ENCODE measurements at places on chromosomes 7 and 10. TPM values are rescaled to one million over a fixed set of nuclear protein-coding genes. Genes with fewer than 3 reads are reported as not detected.

DNA sequence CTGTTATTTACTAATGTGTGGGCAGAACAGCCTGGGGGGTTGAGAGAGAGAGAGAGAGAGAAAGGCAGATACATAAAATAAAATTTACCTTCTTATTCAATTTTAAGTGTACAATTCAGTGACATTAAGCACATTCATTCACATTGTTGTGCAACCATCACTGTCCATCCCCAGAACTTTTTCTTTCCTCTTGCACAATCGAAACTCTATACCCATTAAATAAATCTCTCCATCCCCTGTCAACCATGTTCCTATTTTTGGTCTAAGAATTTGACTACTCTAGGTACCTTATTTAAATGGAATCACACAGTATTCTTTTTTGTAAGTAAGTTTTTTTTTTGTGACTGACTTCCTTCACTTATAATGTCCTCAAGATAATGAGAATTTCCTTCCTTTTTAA is 181.6 kb downstream of the SND1 start:
- no peaks in the 10 kb centered on the region for H3K27me3 ChIP-seq
- H3K36me3 ChIP-seq, result no peaks in the 10 kb centered on the region
- no peak for DNase-seq
- H3K27ac ChIP-seq, result no peak overlapping the region
- no peaks in the 10 kb centered on the region for H3K4me1 ChIP-seq

The BICC1 gene
- not detected for total RNA-seq

GRCh38 chr7:16484453-16485158 is 19.1 kb upstream of the SOSTDC1 start:
- no peak overlapping the region for H3K27ac ChIP-seq
- no peaks in the 10 kb centered on the region for H3K27me3 ChIP-seq
- no peaks in the 10 kb centered on the region for H3K36me3 ChIP-seq

The TMEM225B gene
- 1.0 TPM for total RNA-seq

DNA sequence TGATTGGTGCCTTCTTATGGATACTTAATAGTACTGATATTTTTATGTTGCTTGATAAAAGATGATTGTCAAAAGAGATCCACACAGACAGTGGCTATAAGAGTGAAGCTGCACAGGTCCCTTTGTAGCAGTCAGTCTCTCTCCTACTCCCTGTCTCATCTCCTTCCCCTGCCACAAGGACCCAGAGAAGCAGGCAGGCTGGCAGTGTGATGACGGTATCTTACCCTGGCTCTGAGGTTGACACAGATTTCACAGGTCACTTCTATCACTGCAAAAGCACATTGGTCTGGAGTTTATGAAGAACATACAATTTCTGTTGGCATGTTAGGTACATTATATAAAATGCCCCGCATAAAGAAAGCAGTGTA is 64.4 kb upstream of the AHR start:
- DNase-seq, result peak; percentile 30
- H3K4me1 ChIP-seq, result peaks cover 10% of the 10 kb centered on the region
- H3K27me3 ChIP-seq, result no peaks in the 10 kb centered on the region
- peak overlapping the region; percentile 22 for H3K4me3 ChIP-seq
- no peaks in the 10 kb centered on the region for H3K36me3 ChIP-seq

GRCh38 chr10:4307910-4308309 is 518.1 kb upstream of the AKR1E2 start:
- H3K27me3 ChIP-seq, result no peaks in the 10 kb centered on the region
- no peaks in the 10 kb centered on the region for H3K36me3 ChIP-seq
- no peak overlapping the region for H3K27ac ChIP-seq
- no peak overlapping the region for H3K4me3 ChIP-seq
- no peaks in the 10 kb centered on the region for H3K4me1 ChIP-seq

- peak overlapping the region; percentile 85 for H3K4me3 ChIP-seq
- H3K36me3 ChIP-seq, result no peaks in the 10 kb centered on the region
- DNase-seq, result peak; percentile 58
- H3K27ac ChIP-seq, result peak overlapping the region; percentile 61
- peaks cover 39% of the 10 kb centered on the region for H3K4me1 ChIP-seq
Observed at GRCh38 chr10:110009736-110010475, 2.1 kb downstream of the ADD3 start.

- no peak overlapping the region for H3K27ac ChIP-seq
- H3K36me3 ChIP-seq, result no peaks in the 10 kb centered on the region
- no peak for DNase-seq
- no peak overlapping the region for H3K4me3 ChIP-seq
Observed at GRCh38 chr7:155281398-155281969, 16.2 kb upstream of the INSIG1 start.

- peak; percentile 23 for DNase-seq
- H3K4me1 ChIP-seq, result peaks cover 2% of the 10 kb centered on the region
- H3K4me3 ChIP-seq, result no peak overlapping the region
- no peaks in the 10 kb centered on the region for H3K27me3 ChIP-seq
Observed at GRCh38 chr7:151115121-151115835, 29.0 kb downstream of the AGAP3 start.

GRCh38 chr10:78278058-78278404 is 244.4 kb downstream of the RPS24 start:
- no peak overlapping the region for H3K27ac ChIP-seq
- no peaks in the 10 kb centered on the region for H3K36me3 ChIP-seq
- no peak overlapping the region for H3K4me3 ChIP-seq
- no peak for DNase-seq

The CDC14C gene
- not detected for total RNA-seq

The TMEM229A gene
- not detected for total RNA-seq

GRCh38 chr10:7857262-7857661 is 39.0 kb downstream of the TAF3 start:
- H3K4me3 ChIP-seq, result no peak overlapping the region
- H3K36me3 ChIP-seq, result no peaks in the 10 kb centered on the region
- H3K27ac ChIP-seq, result no peak overlapping the region
- H3K4me1 ChIP-seq, result no peaks in the 10 kb centered on the region

The BZW2 gene
- total RNA-seq, result 26.9 TPM

DNA sequence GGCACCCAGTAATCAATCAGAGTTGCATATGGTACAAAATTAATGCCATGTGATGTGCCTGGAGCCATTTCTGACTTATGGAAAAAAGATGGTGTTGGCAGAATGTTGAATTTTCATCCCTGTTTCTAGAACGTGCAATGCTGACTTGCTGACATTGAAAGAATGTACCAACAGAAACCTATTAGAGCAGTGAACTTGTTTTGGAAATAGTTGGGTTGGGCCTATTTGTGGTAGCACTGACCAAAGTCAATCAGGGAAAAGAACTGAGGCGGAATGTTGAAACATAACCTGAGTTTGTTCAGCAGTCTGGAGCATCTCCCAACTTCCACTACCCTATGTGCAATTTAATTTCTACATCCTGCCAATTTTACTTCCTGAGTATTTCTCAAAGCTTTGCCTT is 11.7 kb upstream of the KIAA1217 start:
- no peaks in the 10 kb centered on the region for H3K27me3 ChIP-seq
- no peak for DNase-seq
- H3K4me1 ChIP-seq, result no peaks in the 10 kb centered on the region
- no peak overlapping the region for H3K4me3 ChIP-seq
- no peak overlapping the region for H3K27ac ChIP-seq

GRCh38 chr7:87404674-87405073 is 59.2 kb downstream of the CROT start:
- H3K27ac ChIP-seq, result no peak overlapping the region
- no peaks in the 10 kb centered on the region for H3K36me3 ChIP-seq
- DNase-seq, result no peak
- H3K27me3 ChIP-seq, result no peaks in the 10 kb centered on the region
- H3K4me3 ChIP-seq, result no peak overlapping the region
- no peaks in the 10 kb centered on the region for H3K4me1 ChIP-seq

The WEE2 gene
- not detected for total RNA-seq

- H3K27ac ChIP-seq, result no peak overlapping the region
- H3K36me3 ChIP-seq, result no peaks in the 10 kb centered on the region
- peaks cover 3% of the 10 kb centered on the region for H3K4me1 ChIP-seq
- DNase-seq, result no peak
Observed at GRCh38 chr10:113097036-113097435, 147.0 kb downstream of the TCF7L2 start.

The CALHM2 gene
- total RNA-seq, result 76.7 TPM

DNA sequence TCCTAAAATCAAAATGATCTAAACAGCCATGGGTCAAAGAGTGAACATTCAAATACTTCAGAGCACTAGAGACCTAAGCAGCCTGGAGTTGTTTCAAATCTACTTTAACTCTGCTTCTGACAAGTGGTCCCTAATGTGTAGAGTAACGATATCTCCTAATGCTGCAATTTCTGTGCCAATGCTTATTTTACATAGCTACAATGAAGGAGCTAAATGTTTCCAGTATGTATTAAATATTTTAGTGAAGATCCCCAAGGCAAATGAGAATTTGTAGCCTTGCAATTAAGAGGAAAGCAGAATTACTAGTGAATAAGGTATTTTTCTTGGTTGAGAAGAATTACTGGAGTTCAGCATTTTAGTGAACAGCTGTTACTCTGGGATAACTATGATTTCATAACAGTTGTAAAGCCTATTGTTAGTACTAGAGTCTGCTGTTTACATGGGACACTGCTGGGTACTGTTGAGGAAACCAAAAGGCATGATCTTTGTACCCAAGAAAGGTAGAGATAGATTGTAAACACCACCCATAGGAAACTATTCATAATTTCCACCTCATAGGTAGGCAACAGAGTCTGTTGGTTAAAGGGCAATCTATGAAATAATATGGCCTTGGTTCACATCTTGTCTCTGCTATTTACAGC is 271.9 kb downstream of the PLXDC2 start:
- H3K27ac ChIP-seq, result no peak overlapping the region
- no peak for DNase-seq
- H3K4me1 ChIP-seq, result no peaks in the 10 kb centered on the region
- no peaks in the 10 kb centered on the region for H3K27me3 ChIP-seq

DNA sequence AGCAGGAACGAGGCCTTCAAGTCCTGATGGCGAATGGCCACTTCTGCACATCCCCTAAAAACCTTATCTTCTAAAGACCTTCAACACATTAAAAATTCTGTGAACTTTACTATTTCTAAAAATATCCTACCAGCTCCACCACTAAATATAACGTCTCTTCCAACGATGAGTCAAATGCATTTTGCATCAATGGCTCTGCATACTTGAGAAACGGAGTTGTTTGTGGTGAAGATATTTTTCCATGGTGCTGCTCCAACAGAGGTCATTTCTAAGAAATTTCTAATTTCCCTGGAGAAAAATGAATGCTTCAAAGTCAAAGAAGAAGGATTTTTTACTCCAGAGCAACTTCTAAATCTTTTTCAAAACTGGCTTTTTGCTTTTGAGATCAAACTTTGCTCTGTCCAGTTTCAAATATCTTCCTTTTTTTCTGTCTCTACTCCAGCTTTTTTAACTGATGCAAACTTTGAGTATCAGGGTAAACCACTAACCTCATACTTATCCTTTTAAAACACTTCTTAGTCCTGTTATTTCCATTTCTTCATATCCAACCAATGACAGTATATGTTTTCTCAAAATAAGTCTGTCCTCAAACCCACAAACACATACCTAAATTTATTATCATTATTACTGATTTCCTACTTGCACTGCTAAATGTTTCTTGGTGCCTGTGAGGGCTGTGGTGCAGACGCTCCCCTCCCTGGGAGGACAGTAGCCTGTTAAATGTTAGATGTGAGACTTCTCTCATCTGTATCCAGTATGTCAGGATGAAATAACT is 258.1 kb downstream of the KLF6 start:
- no peaks in the 10 kb centered on the region for H3K27me3 ChIP-seq
- H3K27ac ChIP-seq, result no peak overlapping the region
- no peaks in the 10 kb centered on the region for H3K4me1 ChIP-seq
- DNase-seq, result no peak
- H3K4me3 ChIP-seq, result no peak overlapping the region
